Stimulated activated CD4-positive, alpha-beta T cell treated with anti-CD3 and anti-CD28 coated beads, Interleukin-1b, Interleukin-23, amount 100 ng/mL, for 4 hours (primary cell): ENCODE measurements at places on chromosomes 1 and 21.

DNA sequence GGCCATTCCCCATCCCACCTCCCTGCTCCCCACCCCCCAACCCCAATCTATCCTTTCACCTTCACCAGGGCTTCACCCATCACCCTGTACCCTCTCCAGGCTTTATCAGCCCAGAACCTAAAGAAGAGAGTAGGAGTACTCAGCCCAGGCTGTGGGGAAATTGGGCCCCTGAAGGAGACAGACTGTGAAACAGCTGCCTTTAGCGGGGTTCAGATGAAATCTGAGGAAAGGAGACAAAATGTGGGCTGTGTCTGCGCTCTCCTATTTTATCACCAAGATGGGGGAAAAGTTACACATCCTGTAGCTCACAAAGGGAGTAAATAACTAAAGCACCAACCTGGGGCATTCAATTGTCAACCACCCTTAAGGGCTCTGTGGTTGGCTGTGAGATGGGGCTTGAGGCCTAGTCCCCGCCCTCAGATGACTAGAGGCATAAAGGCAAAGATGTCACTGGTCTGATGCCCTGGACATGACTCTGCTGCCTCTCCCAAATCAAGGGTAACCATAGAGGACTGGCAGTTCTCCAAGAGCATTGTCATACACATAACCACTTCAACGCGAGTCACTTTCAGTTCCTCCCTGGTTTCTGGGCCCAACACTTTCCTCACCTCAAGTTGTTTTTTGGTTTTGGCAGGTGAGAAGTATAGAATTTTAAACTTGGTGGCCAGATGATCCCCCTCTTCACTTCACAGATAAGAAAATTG lies 30.0 kb downstream of the SLC27A3 start:
- DNase-seq = peak; percentile 27

DNA sequence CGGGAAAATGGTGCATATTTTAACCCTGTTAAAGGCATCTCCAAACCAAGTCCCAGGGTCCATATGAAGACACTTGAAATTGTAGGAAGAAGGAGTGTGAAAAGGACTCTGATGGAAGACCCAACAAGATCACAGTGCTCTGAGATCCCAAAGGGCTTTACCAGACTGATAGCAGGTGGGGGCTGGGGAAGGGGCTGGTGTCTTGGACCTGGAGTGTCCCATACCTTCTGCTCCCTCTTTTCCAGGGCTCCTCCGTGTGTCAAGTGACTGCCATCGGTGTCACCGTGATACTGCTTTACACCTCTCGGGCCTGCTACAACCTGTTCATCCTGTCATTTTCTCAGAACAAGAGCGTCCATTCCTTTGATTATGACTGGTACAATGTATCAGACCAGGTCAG lies 37.3 kb downstream of the GPR137B start:
- no peak for DNase-seq

GRCh38 chr21:33543505-33544129 lies 779 bp downstream of the SON start:
- DNase-seq = peak; percentile 63

DNA sequence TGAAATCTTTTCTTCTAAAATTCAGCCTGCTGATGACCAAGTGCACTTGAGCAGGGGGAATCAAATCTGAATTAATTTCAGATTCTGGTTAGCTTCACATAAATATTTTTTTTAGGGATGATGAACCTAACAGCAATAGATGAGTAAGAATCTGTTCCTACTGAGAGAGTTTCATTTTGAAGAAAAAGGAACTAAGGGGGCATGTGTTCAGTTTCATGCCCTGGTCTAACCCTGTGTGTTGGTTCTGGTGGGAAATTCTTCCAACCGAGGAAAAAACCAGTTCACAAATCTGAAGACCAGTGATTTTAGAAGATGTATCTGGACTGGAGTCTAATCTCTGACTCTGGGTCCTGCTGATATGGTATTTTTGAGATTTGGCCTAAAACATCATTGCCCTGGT lies 13.7 kb downstream of the SELL start:
- DNase-seq = no peak

DNA sequence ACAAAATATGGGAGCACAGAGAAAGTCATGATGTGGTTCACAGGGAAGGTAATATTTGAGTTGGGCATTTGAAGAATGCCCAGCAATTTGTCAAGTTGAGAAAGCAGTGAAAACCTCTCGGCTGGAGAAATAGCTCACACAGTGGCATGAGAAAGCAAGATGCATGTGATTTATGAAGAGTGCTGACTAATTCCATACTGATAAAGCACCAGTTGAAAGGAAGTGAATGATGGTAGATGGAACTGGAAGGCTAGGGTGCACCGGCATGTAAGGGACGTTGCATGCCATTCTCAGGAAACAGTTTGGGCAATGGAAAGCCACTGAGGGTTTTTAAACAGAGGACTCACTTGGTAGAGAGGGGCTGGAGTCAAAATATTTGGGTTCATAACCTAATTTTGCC lies 53.5 kb upstream of the MTF2 start:
- no peak for DNase-seq

GRCh38 chr1:168019407-168019806 lies 82.5 kb upstream of the MPC2 start:
- no peak for DNase-seq

GRCh38 chr1:156709757-156710489 lies 4.5 kb upstream of the CRABP2 start:
- DNase-seq = no peak

- no peak for DNase-seq
These were observed 208.6 kb downstream of the LHX8 start for GRCh38 chr1:75342786-75343185.

DNA sequence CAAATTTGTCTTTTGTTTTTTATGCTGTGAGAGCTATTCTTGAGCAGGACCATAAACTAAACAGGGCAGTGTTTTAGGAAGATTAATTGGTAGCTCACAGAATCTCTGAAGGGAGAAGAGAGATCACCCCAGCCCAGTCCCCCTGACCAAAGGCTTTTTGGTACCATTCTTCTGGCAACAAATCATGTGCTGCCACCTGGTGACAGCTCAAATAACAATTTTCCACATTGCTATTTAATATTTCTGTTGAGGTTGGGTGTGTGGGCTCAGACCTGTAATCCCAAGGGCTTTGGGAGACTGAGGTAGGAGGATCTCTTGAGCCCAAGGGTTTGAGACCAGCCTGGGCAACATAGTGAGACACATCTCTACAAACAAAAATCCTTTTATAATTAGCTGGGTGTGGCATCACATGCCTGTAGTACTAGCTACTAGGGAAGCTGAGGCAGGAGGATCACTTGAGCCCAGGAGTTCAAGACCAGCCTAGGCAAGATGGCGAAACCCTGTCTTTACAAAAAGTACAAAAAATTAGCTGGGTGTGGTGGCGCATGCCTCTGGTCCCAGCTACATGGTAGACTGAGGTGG lies 2.2 kb upstream of the TESK2 start:
- peak; percentile 41 for DNase-seq

DNA sequence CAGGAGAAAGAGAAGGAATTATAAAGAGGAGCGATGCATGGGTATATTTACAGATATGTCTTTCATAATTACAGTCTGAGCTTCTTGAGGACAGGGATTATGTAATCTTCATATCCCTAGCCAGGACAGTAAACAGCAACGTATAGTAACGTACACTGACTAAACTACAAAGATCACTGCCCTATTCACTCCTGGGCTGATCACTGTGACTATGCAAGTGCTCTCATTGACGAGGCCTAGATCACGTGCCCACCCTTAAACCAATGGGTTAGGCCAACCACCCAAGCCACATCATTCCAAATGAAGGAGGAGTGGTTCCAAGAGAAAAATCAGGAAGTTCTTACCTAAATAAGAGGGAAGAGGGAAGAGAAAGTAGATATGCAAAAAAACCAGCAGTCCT lies 18.5 kb downstream of the PIK3R3 start:
- DNase-seq = no peak

GRCh38 chr1:119675349-119676345 lies 27.6 kb upstream of the ZNF697 start:
- DNase-seq = peak; percentile 22

GRCh38 chr21:17757671-17758070 lies 61.5 kb downstream of the C21orf91 start:
- DNase-seq = no peak

- no peak for DNase-seq
These were observed 182.1 kb downstream of the ETS2 start for GRCh38 chr21:38987633-38988508.

GRCh38 chr1:193558491-193559028 lies 372.1 kb upstream of the B3GALT2 start:
- no peak for DNase-seq

GRCh38 chr21:46188226-46189212 lies 4.3 kb upstream of the SPATC1L start:
- no peak for DNase-seq

DNA sequence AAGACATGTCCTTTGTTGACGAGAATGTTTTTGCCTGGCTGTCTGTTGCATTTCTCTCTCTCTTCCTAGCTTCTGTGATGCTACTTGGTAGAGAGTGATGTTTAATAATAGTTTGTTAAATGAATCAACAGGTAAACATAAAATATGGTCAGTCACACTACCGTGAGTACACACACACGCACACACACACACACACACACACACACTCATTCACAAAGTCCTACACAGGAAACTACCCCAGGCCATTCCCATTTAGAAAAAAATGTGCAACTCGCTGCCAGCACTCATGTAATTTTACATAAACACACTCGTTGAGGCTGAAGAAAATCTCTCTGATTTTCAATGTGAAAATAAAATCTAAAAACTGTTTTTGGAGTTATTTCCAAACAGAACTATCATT lies 38.7 kb downstream of the RUNX1 start:
- DNase-seq = no peak

DNA sequence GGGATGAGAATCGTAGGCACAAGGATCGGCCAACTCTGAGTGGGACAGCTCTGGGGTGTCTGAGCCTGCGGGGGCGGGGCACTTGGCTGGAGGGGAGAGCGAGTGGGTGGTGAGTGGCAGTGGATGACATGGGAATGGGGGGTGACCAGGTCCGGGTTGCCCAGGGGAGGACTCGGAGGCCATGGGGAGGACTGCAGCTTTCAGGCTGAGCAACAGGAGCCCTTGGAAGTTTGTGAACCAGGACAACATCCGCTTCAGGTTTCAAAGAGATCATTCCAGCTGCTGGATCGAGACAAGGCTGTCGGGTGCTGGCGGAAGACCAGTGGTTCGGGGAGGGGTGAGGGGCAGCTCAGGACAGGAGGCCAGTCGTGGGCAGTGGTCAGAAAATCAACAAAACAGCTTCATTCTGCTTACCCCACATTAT lies 124.4 kb upstream of the IRF2BP2 start:
- no peak for DNase-seq

GRCh38 chr1:71047635-71048607 lies at the start of gene PTGER3:
Gene PTGER3, minus strand, starts transcription at chr1:71047816. Its CDS starts 239 bp downstream, at chr1:71047577.
- peak; percentile 45 for DNase-seq

DNA sequence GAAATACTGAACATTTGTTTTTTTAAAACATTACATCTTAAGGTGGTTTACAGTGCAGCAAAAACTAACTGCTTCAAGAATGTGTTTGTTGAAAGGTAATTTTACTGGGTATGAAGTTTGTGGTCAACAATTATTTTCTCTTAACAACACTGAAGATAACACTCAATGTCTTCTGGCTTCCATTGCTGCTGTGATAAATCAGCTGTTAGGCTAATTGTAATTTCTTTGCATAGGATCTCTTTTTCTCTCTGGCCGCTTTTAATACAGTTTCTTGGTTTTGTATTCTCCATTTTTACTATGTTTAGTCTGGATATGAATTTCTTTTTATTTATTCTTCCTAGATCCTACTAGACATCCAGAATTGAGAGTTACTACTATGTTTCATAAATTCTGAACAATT lies 44.9 kb downstream of the DOCK7 start:
- DNase-seq = no peak

GRCh38 chr1:45409276-45409675 lies 69.0 kb upstream of the MUTYH start:
- DNase-seq = no peak

GRCh38 chr1:61190618-61191432 lies 108.5 kb downstream of the NFIA start:
- no peak for DNase-seq

DNA sequence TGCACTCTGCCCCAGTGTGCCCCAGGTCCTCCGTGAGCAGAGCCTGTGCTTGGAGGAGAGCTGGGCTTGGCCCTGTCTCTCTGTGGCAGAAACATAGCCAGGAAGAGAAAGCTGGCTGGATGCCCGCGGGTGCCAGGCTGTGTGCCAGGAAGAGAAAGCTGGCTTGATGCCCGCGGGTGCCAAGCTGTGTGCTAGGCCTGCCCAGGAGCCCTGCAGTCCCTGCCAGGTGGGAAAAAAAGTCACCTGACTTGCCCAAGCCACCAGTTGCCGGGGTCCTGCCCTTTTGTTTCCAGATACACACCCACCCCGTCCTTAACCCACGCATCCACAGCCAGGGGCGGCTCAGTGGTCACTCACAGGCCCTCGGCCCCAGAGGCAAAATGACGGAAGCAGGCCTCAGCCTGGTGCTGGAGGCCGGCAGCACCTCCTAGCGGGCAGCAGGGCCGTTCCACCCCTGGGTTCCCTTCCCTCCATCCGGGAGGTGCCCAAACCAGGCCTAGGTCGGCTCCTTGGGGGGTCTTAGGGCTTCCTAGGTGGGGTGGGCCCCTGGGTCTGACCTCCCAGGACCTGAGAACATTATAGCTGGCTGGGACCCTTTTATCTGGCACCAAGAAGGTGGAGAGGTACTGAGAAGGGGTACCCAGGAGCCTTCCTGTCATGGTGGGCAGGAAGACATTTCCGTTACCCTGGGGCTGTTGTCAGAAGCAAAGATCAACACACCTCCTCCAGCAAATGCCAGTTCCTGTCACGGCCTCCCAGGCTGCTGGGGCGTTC lies 9.1 kb downstream of the ITGB2 start:
- DNase-seq = no peak

DNA sequence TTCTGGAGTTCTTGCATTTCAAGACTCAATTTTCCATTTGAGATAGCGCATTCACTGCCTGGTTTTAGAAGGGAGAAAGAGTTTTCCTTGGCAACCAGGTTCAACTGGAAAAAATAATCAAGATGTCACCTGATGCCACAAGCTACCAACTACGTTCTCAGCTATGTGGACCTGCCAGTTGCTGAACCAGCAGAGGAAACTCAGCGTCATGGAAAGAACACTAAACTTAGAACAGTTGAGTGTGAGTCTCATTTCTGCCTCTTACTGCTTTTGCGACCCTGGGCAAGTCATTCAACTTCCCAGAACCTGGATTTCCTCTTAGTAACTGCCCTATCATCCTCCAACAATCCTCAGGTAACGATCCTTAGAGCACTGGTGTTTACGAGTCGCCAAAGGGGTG lies 373.0 kb upstream of the ESRRG start:
- DNase-seq = no peak

GRCh38 chr1:202291961-202292712 lies 49.6 kb downstream of the UBE2T start:
- no peak for DNase-seq

GRCh38 chr1:66998972-66999371 lies 55.0 kb downstream of the SLC35D1 start:
- no peak for DNase-seq

GRCh38 chr1:49240709-49241221 lies 464.1 kb upstream of the BEND5 start:
- DNase-seq = no peak

DNA sequence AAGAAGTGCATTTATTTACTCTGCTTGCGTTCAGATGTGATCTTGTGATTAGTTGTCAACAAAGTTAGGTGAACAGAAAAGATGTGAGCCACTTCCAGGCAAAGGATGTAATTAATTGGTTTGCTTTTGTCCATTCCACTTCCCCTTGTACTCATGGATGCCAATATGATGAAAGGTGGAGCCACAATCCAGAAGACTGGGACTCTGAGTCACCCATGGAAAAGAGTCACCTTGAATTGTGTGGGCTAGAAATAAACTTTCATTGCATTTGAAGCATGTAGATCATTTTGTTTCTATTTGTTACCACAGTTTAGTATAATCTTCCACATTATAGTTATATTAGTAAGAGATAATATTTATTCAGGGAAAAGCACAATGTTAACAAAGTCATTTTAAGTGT lies 684.2 kb downstream of the LTN1 start:
- no peak for DNase-seq
